ENCODE measurements at places on chromosomes 16 and 17.

DNA sequence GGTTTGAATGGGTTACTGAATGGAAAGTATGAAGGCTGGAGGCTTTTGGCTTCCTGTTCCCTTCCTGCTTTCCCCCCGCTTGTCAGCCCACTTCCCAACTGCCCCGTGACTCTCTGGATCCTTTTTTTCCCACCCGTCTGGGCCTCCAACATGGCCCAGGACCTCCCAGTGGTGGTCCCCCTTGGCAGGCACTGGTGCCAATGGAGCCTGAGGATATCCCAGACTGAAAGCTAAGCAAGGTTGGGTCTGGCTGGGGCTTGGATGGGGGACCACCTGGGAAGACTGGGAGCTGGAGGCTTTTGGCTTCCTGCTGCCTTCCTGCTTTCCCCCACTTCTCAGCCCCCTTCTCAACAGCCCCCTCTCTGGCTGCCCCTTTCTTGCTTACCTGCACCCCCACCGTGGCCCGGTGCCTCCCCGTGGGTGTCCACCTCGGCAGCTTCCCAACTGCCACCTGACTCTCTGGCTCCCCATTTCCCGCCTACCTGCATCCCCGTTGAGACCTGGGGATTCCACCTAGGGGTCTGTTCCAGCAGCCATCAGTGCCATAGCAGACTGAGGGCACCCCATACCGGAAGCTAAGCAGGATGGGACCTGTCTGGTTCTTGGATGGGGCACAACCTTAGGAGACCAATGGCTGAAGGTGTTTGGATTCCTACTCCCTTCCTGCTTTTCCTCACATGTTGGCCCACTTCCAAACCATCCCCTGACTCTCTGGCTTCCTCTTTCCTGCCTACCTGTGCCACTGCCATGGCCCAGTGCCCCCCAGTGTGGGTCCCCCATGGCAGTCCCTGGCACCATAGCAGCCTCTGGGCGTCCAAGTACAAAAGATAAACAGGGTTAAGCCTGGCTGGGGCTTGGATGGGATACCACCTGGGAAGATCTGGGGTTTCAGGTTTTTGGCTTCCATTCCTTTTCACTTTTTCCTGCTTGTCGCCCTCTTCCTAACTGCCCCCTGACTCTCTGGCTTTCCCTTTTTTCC is 2295.3 kb downstream of the TP53TG3F start:
- DNase-seq: no peak

DNA sequence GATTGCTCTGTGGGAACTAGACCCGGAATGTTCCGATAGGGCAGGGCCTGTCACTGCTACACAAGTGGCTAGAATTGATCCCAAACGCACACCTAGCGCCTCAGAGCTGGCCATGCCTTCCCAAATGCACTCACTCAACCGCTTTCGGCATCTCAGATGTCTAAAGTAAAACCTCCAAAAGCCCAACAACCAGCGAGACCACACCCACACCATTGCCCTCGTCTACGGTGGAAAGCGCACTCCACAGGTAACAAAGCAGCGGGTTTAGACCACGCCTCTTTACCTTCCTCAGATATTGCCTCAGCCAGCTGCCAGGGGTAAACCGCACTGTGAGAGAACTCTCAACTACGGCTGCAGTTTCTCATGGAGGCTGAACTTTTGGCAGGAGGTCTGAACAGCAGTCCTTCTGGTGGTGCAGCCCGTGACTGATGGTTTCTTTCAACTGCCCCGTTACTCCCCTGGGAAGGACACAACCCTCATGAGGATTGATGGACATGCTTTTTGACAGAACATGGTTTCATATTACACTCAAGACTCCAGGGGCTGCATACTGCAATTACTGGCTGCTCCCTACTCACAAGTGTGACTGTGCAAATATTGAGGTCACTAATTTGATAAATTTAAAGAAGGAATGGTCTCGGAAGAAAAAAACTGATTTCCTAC is 34.5 kb downstream of the USP7 start:
- DNase-seq: no peak

- no peak for DNase-seq
Observed at GRCh38 chr16:86248310-86248905, 261.9 kb upstream of the FOXF1 start.

DNA sequence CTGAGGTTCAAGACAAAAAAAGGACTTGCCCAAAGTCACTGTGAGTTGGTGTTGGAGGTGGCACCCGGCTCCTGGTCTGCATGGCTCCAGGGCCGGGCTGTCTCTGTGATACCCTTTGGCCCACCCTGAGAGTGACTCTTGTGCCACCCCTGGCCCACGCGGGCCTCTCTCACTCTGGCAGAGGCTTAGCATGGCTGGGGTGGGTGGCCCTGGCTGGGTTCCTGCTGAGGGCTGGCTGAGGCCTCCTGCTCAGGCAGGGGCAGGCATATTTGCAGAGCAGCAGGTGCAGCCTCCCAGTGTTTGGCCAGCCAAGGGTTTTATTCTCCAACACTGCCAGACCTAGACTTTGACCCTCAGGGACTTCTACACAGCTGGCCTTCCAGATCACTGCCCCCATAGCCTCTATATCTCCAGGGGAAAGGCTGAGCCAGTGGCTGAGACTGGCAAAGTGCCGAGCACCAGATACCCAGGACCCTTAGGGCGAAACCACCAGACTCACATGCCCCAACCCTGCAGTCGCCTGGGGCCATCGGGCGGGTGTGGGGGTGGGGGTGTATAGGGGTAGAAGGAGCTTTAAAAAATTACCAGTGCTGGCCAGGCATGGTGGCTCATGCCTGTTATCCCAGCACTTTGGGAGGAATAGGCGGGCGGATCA is 21.5 kb upstream of the ADGRG1 start:
- DNase-seq: no peak

- no peak for DNase-seq
Observed at GRCh38 chr16:81318711-81319110, 3.9 kb downstream of the GAN start.

GRCh38 chr17:5381542-5381941 is 37.9 kb downstream of the NUP88 start:
- DNase-seq: no peak

DNA sequence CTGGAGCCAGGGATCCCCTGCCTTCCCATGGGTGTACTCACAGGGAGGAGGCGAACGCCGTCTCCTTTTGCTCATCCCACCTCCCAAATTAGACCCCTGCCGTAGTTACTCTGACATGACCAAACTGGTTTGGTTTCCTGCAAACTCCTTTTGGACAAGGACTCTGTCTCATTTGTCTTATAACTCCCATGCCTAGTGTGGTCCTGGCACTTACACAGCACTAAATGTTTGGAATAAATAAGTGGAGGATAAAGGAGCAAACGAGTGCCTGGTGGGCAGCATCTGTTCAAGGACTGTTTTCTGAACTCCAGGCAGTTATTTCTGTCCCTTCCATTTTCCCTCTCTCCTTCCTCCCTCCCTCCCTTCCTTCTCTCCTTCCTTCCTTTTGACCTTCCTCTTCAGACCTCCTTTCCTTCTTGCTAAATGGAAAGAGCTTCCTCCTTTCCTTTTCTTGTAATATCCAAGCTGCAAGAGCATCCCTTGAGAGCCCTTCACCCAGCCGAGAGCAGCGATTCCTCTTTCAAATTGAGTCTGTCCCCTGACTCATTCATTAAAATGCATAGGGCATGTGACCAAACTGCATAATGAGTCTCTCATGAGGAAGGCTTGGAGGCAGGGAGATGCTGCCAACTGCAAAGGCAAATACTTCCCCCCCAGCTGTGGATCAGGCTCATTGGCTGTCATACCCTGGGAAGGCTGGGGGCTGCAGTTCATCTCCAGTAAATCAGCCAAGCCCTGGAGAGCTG is 36.8 kb downstream of the CHD9 start:
- DNase-seq: no peak

GRCh38 chr17:57994436-57994835 is 6.4 kb upstream of the VEZF1 start:
- DNase-seq: no peak

- DNase-seq: no peak
Observed at GRCh38 chr17:57858838-57859237, 9.0 kb upstream of the MRPS23 start.

DNA sequence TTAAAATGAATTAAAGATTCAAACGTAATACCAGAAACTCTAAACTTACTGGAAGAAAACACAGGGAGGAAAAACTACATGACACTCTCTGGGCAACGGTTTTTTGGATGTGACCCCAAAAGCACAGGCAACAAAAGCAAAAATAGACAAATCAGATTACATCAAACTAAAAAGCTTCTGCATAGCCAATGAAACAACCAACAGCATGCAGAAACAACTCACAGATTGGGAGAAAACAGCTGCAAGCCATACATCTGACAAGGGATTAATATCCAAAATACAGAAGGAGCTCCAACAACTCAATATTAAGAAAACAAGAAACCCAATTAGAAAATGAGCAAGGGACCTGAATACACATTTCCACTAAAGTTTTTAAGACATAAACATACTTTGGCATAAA is 69.2 kb upstream of the ALOX12 start:
- no peak for DNase-seq

DNA sequence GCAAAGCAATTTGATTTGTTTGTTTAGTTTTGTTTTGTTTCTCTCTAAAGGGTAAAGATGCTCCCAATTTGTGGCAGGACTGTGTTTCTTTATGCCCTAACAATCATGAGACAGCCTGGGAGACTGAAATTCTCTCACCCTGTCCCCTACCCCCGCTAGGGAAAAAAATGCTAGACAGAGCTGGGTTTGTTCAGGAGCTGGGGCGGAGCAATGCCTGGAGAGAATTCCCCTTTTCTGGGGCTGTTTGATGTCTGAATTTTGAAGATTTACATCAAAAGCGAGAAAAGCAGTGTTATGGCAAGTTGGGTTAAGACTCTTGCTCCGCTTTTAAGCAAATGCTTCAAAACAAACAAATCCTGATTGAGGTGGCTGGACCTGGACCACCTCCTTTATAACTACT is 8.4 kb downstream of the MAF start:
- no peak for DNase-seq

GRCh38 chr17:74430706-74431567 is 951 bp upstream of the GPRC5C start:
- no peak for DNase-seq

DNA sequence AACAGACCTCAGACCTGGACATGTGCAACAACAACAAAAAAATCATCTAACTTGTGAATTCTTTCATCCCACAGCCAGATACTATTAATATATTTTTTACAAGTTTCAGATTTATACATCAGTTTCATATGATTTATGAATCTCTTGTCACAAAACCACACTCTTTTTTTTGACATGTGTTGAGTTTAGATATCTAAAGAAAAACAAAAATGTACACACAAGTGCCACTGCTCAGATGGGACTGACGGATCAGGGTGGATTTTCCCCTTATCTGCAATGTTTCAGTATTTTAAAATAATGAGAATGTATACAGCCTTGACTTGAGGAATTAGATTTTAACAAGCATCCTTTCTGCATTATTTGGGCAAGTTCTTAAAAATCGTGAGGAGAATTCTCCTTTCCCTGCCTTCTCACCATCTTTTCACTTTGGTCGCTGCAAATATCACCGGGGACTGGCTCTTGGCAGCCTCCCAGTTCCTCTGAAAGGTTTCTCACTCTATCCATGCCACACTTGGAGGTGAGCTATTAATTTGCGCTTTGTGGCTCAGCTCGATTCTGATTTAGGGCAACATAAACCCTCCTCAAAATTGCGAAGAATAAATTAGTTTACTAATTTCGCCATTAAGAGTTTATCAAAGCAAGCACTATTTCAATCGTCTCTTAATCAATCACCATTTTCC is 225.7 kb downstream of the XYLT1 start:
- DNase-seq: no peak

DNA sequence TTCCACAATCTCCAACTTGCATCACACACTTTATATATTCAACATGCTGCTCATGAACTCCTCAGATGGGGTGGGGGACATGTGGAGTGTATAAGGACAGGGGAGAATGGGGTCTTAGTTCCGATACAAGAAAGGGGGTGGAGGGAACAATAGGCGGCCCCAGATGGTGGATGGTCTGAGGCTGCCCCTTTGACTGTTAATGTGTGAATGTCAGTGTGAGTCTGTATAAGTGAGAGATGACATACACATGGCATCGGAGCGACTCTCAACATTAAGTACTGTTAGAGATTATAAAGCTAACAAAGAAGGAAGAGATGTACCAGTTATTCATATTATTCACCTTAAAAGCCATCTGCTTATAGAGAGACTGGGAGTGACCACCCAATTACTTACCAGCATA is 193.1 kb downstream of the AXIN2 start:
- DNase-seq: no peak

GRCh38 chr17:73118951-73119391 is 26.5 kb upstream of the SLC39A11 start:
- no peak for DNase-seq

GRCh38 chr16:87576171-87576570 is 26.1 kb upstream of the JPH3 start:
- DNase-seq: no peak

DNA sequence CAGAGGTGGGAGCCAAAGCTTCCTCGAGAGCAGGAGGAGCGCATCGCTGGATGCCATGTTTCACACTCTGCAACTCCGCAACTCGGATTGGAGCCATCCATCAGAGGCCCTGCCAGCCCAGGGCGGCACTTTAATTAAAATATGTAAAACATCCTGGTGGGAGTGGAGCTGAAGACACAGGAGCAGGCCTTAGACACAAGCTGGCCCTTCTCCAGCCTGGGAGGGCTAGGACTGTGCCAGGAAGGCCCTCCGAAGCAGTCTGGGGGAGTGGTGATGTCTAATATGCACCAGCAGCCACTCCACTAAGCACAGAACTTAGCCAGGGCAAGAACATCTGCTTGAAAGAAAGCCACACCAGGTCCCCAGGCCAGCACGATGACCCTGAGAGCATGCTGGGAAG is 5.8 kb upstream of the CCDC182 start:
- no peak for DNase-seq

DNA sequence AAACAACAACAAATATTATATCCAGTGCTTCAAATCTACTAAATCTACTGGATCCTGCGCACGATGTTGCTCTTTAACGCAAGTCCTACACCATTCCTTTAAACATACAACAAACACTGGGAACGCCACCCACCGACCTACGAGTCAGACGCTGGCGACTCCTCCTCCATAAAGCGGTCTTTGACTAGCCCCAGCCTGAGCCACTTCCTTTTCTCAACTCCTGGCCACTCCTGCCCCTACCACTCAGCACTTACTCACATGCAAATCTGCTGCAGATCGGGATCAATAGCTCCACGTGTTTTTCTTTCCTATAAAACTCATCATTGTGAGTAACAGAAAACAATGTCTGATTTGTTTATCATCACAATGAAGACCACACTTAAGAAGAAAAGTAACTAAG is 32.8 kb upstream of the MNT start:
- DNase-seq: no peak

- DNase-seq: no peak
Observed at GRCh38 chr17:80372922-80373570, 41.9 kb upstream of the ENDOV start.

- no peak for DNase-seq
Observed at GRCh38 chr17:74763565-74764387, 12.4 kb downstream of the NAT9 start.
